ENCODE measurements at places on chromosomes 13 and 19.
A peak's percentile ranks its signal among the peaks of the same experiment; 100 is the strongest.

GRCh38 chr19:21134934-21135366 lies 6.9 kb upstream of the ZNF431 start:
- DNase-seq: no peak

DNA sequence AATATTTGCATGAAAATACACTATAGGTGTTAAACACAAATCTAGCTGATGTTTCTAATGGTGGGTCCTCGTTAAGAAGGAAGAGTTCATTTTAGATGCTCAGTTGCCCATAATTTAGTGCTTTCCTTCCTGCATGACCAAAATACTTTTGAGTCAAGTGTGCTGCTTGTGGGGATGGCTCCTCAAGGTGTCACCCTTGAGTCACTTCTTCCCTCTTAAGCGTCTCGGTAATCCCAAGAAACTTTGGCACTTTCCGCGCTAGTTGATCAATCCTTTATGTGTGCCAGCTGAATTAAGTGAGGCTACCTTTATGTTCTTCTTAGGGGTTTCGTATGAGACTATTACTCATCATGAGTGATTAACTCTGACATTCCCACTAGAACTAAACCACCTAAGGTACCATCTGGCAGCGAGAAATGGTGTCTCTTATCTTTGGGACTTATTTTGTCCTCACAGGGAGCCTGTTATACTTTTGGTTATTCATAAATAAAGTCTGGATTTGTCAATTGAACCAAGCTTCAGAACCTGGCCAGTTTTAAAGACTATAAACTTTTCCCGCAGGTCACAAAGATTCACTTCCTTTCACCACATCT lies 106.8 kb downstream of the NHLRC3 start:
- no peak for DNase-seq

GRCh38 chr19:16118489-16119033 lies 6.9 kb downstream of the RAB8A start:
- no peak for DNase-seq

- no peak for DNase-seq
Observed at GRCh38 chr19:7979011-7979410, 26.4 kb downstream of the ELAVL1 start.

DNA sequence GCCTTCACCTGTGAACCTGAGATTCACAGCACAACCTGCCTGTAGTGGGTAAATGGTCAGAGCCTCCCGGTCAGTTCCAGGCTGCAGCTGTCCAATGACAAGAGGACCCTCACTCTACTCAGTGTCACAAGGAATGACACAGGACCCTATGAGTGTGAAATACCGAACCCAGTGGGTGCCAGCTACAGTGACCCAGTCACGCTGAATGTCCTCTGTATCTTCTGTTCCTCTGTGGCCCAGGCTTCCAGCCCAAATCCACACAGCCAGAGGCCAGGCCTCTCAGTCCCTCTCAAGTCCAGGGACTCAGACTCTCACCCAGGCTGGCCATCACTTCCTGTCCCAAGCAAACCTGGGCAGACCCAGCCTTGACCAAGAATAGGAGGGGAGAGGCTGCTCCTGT lies 10.8 kb downstream of the CEACAM3 start:
- no peak for DNase-seq

DNA sequence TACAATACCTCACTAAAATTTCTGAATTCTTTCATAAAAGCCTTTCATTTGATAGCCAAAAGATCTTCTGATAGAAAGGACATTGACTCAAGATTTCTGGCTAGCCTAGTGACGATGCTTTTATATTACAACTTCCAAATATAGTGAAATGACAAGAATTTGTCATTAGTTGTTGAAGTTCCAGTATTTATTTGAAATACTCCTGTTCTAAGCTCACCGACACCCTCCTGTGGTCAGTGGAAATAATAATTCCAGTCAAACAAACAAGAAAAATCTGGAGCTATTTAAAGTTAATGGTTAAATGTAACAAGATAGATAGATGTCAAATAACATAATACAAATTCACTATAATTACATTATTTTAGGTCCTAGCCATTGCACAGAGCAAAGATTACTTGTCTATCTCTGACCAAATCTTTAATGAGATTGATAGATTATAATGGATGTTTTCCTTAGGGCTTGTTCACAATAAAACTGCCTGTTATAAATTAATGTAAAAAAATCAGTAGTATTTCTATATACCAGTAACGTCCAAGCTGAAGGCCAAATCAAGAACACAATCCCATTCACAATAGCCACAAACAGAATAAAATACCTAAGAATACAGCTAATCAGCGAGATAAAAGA lies 195.5 kb downstream of the RGCC start:
- DNase-seq: peak; percentile 12

GRCh38 chr19:47341734-47342133 lies 7.4 kb upstream of the DHX34 start:
- DNase-seq: no peak

DNA sequence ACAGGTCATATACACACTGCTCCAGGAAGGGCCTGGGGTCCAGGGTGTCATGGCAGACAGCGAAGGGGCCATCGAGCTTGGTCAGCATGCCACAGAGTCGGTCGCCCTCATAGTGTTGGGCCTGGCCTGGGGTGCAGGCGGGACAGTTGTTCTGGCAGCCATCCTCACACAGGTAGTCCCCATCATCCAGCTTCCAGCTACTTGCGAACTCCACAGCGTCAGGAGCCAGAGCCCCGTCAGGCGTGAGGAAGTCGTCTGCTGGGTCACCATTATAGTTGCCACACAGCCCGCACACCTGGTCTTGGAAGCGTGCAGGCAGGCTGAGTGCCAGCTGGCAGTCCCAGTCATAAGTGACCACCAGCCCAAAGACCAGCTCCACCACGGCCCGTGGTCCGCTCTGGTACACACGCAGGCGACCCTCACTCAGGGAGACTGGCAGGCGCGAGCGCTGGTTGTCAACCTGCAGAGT lies 16.2 kb downstream of the FCGBP start:
- no peak for DNase-seq

DNA sequence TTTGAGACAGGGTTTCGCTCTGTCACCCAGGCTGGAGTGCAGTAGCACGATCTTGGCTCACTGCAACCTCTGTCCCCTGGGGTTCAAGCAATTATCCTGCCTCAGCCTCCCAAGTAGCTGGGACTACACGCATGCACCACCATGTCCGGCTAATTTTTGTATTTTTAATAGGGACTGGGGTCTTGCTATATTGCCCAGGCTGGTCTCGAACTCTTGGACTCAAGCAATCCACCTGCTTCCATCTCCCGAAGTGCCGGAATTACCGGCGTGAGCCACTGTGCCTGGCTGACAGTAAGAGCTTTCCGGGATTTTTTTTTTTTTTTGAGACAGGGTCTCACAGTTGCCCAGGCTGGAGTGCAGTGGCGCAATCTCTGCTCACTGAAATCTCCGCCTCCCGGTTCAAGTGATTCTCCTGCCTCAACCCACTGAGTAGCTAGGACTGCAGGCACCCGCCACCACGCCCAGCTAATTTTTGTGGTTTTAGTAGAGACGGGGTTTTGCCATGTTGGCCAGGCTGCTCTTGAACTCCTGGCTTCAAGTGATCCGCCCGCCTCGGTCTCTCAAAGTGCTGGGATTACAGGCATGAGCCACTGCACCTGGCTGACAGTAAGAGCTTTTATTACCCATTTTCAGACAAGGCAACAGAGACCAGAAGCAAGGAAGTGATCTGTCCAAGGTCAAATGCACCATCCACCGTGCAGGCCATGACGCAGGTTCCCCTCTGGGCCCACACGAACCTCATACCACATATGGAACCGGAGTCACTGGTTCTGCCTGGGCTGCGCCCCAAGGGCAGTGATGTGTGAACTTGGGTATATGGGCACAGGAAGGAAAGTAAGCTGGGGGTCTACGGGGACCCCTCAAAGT lies 21.0 kb downstream of the RFX1 start:
- no peak for DNase-seq

DNA sequence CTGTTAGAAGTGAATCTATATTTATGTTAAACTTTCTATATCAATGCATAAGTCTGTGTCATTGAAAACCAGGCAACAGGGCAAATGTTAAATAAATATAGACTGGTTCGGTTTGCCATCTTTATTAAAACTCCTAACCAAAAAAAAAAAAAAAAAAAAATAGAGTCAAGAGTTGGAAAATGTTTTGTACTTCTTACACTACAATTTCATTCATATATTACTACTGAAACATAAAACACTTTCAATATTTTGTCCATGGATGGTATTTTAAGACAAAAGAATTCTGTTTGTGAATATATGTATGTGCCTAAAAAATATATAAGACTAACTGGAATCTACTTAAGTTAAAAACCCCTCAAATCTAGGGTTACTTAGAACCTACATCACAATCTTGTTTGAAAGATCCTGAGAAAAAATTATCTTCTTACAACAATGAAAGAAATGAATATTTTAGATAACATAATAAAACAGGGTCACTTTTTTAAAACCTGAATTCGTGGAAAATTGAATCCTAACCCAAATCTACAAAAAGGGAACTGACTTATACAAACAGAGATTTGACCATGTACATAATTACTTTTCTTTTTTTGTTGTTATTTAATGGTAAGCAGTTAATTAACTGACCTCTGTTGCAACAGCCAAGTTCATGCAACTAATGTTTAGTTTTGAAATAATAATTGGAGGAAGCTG lies 5.1 kb downstream of the DACH1 start:
- DNase-seq: no peak

DNA sequence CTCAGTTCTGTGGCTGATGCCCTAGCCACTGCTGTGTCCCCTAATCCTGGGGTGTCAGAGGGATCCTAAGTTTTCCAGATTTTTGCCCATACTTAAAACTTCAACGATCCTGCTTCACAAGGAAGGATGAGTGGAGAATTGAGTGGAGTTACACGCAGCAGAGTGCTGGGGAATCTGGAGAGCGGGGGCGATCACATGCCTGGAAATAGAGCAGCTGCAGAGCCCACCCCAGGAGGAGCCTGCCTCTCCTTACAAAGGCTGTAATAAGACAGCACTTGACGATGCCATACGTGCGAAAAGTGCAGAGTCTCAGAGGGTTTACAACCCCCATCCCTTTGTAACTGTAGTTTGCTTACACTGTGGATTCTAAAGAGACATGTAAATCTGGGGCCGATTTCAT lies 40.6 kb downstream of the SUGP2 start:
- DNase-seq: no peak

GRCh38 chr19:3062165-3063105 lies at the start of gene TLE5:
TLE5 (minus strand) TSS chr19:3062495; CDS start chr19:3062200, 295 bp downstream.
- peak; percentile 71 for DNase-seq

- no peak for DNase-seq
Observed at GRCh38 chr19:50415661-50416033, 3.1 kb upstream of the SPIB start.

- peak; percentile 34 for DNase-seq
Observed at GRCh38 chr13:79393564-79394249, 12.3 kb downstream of the RBM26 start.

- no peak for DNase-seq
Observed at GRCh38 chr13:99542788-99543406, 41.6 kb downstream of the TM9SF2 start.

DNA sequence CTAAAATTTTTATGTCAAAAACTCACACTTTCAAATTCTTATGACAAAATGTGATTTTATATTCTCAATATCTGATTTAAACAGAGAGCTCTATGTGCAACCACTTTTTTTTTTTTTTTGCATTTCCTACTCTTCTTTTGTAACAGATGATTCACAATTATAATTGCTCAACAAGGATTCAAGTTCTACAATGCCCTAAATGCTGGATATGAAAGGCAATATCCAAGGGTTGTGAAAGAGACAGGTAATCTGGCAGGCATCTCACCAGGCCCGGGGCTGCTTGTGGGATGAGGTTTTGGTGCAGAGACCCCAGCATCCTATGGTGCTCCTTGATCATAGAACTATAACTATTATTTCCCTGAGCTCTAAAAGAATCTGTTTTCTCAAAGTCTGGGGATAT lies 363.6 kb upstream of the NBEA start:
- no peak for DNase-seq

DNA sequence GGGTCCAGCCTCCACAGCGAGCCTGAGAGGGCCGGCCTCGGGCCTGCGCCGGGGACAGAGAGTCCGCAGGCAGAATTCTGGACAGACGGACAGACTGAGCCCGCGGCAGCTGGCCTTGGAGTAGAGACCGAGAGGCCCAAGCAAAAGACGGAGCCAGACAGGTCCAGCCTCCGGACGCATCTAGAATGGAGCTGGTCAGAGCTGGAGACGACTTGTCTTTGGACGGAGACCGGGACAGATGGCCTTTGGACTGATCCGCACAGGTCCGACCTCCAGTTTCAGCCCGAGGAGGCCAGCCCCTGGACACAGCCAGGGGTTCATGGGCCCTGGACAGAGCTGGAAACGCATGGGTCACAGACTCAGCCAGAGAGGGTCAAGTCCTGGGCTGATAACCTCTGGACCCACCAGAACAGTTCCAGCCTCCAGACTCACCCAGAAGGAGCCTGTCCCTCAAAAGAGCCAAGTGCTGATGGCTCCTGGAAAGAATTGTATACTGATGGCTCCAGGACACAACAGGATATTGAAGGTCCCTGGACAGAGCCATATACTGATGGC lies 490 bp downstream of the ITPKC start:
- DNase-seq: no peak

DNA sequence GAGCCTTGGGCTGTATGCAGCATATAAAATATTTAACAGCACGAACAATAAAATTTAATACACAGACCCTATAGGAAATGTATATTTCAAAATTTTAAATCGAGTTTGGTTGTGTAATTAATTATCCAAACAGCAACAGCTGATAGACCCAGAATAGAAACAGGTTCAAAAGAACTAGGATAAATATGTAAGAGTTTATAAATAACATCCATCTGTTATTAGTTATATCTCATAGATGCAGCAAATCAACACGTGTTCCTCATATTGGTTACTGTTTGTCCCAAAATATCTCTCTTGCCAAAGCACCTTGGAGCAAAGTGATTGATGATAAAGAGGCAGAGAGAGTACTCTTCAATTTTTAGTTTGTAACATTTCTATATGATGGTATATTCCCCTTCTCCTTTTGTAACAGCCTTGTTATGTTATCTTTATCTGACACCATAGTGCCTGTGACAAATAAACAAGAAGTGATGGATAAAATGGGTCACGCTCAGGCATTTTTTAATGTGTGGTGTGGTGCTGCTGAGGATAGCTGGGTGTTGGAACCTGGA lies 260.6 kb upstream of the NBEA start:
- DNase-seq: no peak

Measured in stimulated activated CD4-positive, alpha-beta T cell treated with anti-CD3 and anti-CD28 coated beads, Interleukin-4, amount 100 ng/mL, for 4 hours (primary cell).